ENCODE measurements at places on chromosomes 6 and 20.
A peak's percentile ranks its signal among the peaks of the same experiment; 100 is the strongest.

GRCh38 chr6:159540152-159540551 is 152.9 kb downstream of the SOD2 start:
- DNase-seq = no peak

GRCh38 chr6:16352258-16352635 is 113.9 kb downstream of the GMPR start:
- DNase-seq = no peak

GRCh38 chr6:84528201-84528600 is 236.2 kb downstream of the TBX18 start:
- no peak for DNase-seq

- DNase-seq = no peak
Measured at GRCh38 chr6:3438190-3439167, 18.4 kb downstream of the SLC22A23 start.

DNA sequence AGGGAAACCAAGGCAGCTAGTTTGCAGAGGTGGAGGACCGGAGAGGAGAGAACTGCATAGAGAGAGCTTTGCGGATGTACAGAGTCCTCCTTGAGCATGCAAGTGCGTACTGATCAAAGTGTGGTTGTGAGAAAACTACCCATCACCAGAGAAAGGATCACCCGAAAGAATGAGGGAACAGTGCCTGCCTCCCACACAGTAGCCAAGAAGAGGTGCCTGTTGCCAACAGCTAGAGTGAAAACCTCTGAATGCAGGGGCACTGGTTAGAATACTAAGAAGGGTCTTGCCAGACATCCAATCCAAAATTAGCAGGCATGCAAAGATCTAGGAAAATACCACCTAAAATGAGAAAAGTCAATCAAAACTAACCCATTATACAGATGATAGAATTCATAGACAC is 166.6 kb upstream of the AKAP12 start:
- no peak for DNase-seq

DNA sequence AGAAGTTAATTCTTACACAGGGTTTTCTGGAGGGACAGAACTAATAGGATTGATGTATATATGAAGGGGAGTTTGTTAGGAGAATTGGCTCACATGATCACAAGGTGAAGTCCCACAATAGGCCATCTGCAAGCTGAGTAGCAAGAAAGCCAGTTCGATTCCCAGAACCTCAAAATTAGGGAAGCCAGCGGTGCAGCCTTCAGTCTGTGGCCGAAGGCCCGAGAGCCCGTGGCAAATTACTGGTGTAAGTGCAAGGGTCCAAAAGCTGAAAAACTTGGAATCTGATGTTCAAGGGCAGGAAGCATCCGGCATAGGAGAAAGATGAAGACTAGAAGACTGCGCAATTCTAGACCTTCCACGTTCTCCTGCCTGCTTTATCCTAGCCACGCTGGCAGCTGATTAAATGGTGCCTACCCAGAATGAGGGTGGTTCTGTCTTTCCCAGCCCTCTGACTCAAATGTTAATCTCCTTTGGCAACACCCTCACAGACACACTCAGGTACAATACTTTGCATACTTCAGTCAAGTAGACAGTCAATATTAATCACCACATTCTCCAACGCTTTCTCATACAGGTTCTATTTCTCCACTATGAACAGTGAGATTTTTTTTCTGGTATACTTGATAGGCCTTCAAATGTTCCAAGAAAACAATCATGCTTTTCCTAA is 357.0 kb downstream of the LAMA2 start:
- no peak for DNase-seq

DNA sequence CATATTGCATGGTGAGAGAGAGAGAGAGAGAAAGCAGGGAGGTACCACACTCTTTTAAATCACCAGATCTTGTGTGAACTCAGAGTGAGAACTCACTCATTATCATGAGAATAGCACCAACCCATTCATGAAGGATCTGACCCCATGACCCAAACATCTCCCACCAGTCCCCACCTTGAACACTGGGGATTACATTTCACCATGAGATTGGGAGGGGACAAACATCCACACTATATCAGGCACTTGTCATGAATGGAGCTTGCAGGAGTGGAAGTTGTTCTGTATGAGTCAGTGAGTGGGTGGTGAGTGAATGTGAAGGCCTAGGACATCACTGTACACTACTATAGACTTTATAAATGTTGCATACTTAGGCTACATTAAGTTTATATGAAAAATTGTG is 47.7 kb upstream of the RNF182 start:
- no peak for DNase-seq

- no peak for DNase-seq
Measured at GRCh38 chr6:24847402-24847801, 48.7 kb upstream of the ARMH2 start.

DNA sequence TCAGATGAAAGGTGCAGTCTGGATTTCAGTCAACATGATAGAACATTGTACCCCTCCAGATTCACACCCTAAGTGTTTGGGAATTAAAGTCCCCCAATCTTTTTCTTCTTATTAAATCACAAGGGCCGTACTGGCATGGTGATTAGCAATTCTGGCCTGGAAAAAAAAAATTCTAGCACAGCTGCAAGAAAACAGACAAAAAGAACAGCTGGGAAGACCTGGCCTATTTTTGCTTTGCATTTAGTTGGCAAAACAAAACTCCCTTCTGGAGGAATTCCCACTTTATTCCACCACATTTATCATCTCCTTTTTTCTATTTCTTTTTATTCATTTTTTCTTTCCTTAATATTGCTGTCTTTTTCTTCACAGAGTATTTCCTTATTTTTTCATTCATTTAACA is 39.8 kb upstream of the AKAP12 start:
- DNase-seq = no peak

DNA sequence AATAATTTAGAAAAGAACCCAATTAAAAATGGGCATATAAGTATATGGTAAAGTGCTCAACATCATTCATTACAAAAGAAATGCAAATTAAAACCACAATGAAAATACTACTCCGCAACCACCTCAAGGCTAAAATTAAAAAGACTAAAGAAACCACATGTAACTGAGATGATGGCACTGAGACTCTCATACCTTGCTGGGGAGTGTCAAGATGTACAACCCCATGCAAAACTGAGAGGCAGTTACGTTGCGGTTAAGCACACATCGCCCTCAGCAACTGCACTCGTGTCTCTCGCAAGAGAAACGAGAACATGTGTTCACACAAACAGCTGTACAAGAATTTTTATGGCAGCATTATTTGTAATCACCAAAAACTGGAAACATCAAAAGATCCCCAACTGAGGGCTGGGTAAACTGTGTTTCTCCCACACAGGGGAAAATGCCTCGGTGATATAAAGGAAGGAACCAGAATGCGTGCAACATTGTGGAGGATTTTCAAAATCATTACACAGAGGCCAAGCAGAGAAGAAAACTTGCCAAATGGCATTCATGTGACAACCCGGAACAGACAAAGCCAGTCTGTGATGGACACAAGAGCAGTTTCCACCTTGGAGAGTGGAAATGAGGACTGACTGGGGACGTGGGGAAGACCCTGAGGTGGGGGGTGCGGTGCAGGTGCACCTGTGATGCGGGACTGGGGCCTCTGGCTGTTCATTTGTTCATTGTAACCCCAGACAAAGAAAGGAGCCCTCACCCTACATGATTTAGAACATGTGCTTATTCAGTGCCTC is 144.9 kb downstream of the WDR27 start:
- DNase-seq = peak; percentile 21

GRCh38 chr20:63537525-63538203 is 488 bp upstream of the PTK6 start:
- DNase-seq = peak; percentile 93
